Smooth muscle cell of the brain vasculature (primary cell): ENCODE measurements at places on chromosomes 13 and 19.

DNA sequence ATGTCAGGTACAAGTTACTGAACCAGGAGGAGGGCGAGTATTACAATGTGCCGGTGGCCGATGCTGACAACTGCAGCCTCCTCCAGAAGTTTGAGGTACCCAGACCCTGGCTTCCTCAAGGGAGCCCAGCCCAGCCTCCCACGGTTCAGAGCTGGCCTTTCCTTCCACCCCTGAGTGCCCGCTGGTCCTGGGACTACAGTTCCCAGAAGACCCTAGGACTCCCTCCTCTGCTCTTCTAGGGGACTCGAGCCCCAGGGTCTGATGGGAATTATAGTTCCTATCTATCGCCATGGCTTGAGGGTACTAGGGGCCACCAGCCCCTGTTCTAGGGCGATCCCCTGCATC is 11.0 kb downstream of the PRKCG start:
- no peak for DNase-seq

DNA sequence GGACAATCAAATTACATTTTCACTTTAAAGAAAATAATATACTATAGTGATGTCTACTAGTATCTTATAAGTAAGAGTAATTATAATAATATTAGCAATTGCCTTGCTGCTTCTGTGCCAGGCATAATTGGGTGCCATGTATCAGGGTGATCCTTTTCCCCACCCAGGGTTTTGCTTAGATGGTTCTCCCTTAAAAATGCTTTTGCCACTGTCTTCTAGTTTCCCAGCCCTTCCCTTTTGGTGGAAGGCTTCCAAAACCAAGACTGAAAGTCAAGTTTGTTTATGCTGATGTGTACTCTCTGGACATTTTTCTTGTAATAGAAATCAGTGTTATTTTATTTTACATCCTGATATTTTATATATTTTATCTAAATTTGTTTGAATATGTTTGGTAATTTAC is 77.8 kb downstream of the ITGBL1 start:
- DNase-seq, result no peak

DNA sequence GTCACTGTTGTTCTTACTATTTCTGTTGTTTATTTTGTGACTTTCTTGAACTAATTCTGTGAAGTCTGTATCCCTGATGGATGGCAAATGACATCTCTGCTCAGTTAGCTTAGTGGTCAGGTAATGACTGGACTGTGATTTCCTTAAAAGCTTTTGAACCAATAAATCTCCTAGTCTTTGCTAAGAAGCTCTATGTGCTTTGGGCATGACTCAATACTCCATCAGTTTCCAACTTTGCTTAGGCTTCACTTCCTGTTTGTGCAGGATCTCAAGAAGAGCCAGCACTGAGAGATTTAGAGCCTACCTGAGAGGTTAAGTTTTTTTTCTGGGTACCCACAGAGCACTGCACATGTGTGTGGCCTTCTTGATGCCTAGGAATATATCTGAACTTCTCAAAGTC is 329.7 kb upstream of the HTR2A start:
- DNase-seq, result no peak

DNA sequence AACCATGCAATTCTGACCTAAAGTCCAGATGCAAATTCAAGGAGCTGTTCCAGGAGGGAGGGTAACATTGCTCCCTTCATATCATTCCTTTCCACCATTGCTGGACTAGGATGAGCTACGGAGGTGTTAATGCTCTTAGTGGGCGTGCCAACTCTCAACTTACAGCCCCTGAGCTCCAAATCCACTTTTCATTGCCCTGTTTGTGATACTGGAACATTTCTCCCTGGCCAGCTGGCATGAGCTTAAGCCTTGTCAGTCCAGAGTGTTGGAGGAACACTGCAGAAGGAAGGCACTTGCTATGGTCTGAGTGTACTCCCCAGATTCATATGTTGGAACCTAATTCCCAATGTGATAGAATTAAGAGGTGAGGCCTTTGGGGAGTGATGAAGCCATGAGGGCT is 70.4 kb upstream of the FARP1 start:
- no peak for DNase-seq

GRCh38 chr19:32177686-32178085 is 167.7 kb upstream of the ZNF507 start:
- DNase-seq, result no peak

- no peak for DNase-seq
Observed at GRCh38 chr19:3682741-3683404, 17.4 kb downstream of the PIP5K1C start.

- DNase-seq, result no peak
Observed at GRCh38 chr19:1336079-1336684, 47.5 kb upstream of the NDUFS7 start.

- DNase-seq, result no peak
Observed at GRCh38 chr13:66665991-66666390, 564.1 kb downstream of the PCDH9 start.

DNA sequence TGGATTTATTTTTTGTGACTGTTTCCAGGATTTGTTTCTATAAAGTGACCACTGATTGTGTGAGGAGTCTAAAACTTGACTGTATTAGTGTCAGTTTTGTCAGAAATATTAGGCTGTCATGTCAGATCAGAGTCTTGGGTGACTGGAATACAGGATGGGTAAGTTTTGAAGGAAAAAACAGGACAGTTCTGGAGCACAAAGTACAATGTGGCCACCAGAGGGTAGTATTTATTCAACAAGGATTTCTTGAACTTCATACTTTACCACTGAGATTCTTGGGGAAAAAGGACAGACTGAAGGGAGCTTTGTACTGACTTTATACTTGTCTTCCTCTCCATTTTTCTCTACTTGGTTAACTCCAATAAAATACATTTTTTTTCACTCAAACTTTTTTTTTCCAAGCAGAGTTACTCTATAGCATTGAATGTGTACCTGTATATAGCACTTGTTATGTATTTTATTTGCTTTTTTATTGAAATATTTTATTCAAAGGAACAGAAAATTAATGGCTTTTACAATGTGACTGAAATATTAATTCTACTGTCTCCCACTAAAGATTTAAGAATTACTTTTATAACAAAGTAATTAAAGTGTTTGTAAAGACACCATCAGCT is 51.1 kb downstream of the LMO7 start:
- no peak for DNase-seq

GRCh38 chr13:27038323-27038722 is 133.3 kb downstream of the USP12 start:
- no peak for DNase-seq

- DNase-seq, result no peak
Observed at GRCh38 chr19:56900573-56901097, 60.1 kb upstream of the PEG3 start.

GRCh38 chr13:100221166-100221565 is 132.3 kb downstream of the PCCA start:
- DNase-seq, result no peak

- DNase-seq, result no peak
Observed at GRCh38 chr19:7888145-7888825, at the start of gene LRRC8E. Gene LRRC8E (plus strand): TSS chr19:7888510. CDS start chr19:7895604, 7,094 bp downstream.

- no peak for DNase-seq
Observed at GRCh38 chr13:69213396-69213795, 894.2 kb upstream of the ATXN8OS start.

DNA sequence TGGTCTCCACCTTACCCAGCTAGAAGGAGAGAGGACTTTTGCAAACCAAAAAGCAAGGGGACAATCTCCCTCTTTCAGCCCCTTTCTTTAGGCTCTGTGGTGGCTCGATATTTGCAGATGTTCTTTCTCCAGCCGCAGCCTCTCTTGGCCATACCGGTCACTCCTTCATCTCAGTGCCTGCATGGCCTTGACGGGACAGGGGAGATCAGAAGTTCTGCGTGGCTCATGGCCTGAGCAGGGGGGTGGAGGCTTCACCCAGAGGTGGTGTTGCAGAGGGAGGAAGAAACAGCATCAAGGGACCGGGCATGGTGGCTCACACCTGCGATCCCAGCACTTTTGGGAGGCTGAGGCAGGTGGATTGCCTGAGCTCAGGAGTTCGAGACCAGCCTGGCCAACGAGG is 53.2 kb downstream of the MYO9B start:
- DNase-seq, result no peak
